ENCODE measurements at places on chromosomes 12 and 14.

- no peak for DNase-seq
Measured at GRCh38 chr14:76677534-76678145, 83.6 kb upstream of the VASH1 start.

GRCh38 chr12:92593734-92594402, 108.9 kb upstream of the PLEKHG7 start:
- peak; percentile 46 for DNase-seq

DNA sequence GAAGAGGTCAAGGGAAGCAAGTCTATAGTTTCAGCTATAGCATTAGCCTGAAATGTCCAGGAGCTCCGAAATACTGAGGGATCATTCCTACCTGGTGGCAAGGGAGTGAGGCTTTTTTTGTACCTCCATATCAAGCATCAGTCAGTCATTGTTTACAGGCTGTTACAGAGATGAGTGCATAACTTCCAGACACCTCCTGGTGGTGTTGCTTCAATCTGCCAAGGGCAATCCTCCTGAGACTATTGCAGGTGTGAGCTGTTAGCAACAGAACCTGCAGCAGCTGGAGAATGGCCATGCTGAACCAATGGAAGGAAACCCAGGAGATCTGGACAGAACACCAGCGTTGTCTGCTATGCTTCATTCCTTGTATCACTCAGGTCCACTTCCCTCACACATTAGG, 80.0 kb upstream of the SLC8A3 start:
- DNase-seq, result no peak

GRCh38 chr12:5432011-5432400, at the start of gene NTF3:
TSS of gene NTF3 (plus strand) at chr12:5432108. CDS start at chr12:5432325, 217 bp downstream.
- DNase-seq, result no peak

DNA sequence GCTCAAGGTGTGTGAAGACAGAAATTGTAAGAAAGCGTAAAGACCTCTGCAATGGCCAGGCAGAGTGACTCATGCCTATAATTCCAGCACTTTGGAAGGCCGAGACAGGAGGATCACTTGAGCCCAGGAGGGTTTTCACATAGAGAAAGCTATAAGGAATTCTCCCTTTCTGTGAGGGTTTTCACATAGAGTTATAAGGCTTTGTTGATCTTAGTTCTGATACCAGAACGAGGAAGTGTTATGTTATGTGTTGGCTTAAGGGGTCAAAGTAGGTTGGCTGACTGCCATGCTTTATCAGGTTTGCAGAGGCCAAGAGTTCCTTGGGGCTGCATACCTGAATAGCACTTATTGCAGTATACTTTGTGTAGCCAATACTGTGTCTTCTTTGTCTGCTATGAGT, 139.1 kb downstream of the ERC1 start:
- no peak for DNase-seq

DNA sequence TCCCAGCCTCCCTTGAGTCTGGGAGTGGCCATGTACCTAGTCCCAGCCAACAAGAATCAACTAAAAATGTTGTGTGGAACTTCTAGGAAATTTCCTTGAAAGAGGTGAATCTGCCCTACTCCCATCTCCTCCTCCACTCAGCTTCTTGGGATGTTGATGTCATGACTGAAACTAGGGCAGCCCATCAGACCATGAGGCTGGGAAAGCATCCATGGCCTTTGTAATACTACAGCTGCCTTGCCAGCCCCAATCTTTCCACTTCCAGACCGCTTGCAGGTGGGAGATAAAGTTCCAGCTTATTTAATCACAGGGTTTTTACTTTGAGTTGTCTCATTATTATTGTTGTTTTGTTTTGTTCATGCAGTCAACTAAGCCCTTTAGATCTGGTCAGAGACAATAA, 170.3 kb upstream of the LMNTD1 start:
- no peak for DNase-seq

GRCh38 chr14:63896278-63896720, 43.5 kb downstream of the SYNE2 start:
- DNase-seq, result no peak

GRCh38 chr12:48379794-48380193, 29.1 kb upstream of the ZNF641 start:
- no peak for DNase-seq

DNA sequence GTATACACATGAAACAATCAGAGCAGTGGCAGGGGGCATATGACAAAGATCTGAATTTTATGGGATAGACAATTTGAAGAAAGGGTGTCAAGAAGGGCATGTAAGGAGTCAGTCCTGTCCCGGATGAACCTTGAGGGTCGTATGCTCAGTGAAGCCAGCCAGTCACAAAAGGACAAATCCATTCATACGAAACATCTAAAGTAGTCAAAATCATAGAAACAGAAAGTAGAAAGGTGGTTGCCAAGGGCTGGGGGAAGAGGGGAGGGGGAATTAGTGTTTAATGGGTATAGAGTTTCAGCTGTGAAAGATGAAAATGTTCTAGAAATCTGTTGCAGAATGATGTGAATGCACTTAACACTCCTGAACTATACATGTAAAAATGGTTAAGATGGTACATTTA, 157.5 kb downstream of the TGFB3 start:
- no peak for DNase-seq

Measured in stimulated activated CD8-positive, alpha-beta memory T cell treated with anti-CD3 and anti-CD28 coated beads, Interleukin-2, amount 100 ng/mL, for 48 hours (primary cell).